ENCODE measurements at places on chromosomes 6 and 20.

DNA sequence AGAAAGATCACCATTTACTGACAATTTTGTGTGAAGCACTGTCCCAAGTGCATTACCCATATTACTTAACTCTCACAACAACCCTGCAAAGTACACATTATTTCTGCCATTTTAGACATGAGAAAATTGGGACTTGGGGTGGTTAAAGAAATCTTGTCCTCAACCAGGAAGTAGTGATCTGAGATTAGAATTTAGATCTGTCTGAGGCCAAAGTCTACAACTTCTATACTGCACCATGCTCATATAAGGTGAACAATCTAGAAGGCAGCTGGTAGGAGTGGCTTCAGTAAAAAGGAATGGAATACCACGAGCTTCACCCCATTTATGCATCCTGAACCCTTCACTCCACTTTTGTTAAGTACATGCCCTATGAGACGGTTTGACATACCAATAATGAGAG, 87.6 kb downstream of the QRSL1 start:
- DNase-seq, result no peak

DNA sequence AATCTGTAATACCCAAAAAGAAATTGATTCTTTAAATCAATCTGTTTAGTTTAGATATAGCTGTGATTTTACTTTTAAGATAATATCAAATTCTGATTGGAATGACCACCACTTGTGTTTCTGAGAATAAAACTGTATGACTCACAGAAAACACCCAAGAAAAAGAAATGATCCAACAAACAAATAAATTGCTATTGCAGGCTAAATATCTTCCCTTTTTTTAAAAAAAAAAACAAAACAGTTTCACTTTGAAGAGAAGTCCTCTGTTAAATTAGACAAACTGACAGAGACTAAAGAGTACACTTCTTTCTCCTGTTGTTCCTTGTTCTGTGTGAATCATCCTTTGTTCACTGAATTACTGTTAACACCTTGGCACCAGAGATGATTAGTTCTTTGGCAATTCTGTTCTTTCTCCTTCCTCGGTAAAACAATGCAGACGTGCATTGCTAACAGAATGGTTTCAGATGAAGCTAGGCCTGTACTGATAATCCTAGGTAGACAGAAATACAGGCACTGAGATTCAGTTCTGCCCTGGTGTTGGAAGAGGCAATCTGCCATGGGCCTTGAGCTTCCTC, 895.2 kb upstream of the CITED2 start:
- DNase-seq, result no peak

DNA sequence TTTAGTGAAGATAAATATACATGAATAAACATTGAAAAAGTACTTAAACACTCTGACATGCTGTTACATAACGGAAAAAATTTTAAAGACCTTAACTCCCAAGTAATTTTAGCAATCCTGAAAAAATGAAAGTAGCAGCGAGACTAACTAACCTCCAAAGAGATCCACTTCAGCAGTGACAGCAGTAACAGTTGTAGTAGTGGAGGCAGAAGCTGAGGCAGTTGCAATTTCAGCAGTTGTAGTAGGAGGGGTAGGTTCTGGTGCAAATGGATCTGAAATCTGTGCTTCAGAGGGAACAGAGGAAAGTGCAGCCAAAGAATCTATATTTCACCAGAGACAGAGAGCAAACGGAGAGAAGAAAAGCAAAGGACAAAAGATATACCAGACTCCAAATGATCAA, 88.8 kb downstream of the PRSS35 start:
- DNase-seq, result no peak

- DNase-seq, result no peak
Observed at GRCh38 chr6:16694781-16695578, 66.3 kb downstream of the ATXN1 start.

GRCh38 chr6:21781128-21781527, 187.6 kb downstream of the SOX4 start:
- no peak for DNase-seq

DNA sequence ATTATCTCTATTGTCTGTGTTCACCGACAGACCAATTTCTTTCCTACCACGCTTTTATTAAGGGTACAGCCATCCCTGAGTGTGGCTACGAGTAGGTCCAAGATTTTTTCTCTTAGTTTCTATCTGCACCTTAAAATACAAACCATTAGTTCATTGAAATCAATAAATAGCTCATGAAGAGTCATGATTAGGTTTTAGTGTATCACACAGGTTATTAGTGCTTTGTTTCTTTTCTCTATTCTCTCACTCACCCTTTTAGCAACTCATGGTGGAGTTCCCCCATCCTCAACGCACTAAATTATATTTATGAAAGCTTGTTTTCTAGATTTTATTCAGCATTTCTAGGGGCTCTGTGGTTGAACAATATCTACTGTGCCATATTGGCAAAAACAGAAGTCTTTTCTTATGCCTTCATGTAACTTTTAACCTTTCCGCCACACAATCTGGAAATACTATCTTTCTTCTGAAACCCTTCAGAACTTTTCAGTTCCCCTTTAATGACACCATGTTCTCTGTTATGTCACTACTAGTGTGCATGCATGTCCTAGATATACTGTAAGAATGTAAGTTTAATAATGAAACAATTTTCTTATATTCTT, 128.2 kb upstream of the LAMA2 start:
- no peak for DNase-seq

DNA sequence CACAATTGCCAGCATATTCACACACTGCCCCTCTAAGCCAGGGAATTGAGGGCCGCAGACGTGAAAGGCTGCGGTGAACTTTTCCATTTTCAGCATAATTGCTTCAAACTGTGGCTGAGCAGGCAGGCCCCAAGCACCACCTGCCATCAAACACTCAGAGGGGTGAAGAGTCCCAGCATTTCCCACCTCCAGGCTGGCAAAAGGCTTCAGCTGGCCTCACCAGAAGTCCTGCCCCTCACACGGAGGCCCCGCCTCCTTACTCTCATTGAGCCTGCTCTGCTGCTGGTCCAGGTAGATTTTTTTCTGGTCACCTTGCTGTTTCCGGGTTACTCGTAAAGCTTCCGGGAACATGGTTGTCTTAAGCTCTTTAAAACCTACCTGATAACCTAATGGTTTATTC, 52.0 kb upstream of the PRELID3B start:
- no peak for DNase-seq

GRCh38 chr20:1877609-1878200, 17.5 kb upstream of the SIRPA start:
- DNase-seq, result no peak

GRCh38 chr6:150296890-150297289, 71.9 kb upstream of the IYD start:
- no peak for DNase-seq

DNA sequence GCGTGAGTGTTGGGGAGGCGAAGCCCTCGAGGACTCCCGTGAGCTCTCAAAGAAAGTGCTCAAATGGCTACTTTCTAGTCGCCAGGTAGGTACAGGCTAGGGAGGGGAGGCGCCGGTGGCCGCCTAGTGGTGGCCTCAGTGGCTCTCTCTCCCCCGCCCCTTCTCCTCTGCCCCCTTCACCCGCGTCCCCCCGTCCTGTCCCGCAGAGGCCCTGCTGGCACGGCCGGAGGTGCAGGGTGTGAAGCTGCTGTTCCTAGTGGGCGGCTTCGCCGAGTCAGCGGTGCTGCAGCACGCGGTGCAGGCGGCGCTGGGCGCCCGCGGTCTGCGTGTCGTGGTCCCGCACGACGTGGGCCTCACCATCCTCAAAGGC, 16.3 kb downstream of the ADISSP start:
- DNase-seq, result no peak

- DNase-seq, result no peak
Observed at GRCh38 chr6:4664117-4664626, 112.0 kb upstream of the CDYL start.

GRCh38 chr20:10982692-10983091, 308.9 kb upstream of the JAG1 start:
- DNase-seq, result peak; percentile 49

GRCh38 chr6:71414486-71414885, 125.9 kb downstream of the OGFRL1 start:
- no peak for DNase-seq

DNA sequence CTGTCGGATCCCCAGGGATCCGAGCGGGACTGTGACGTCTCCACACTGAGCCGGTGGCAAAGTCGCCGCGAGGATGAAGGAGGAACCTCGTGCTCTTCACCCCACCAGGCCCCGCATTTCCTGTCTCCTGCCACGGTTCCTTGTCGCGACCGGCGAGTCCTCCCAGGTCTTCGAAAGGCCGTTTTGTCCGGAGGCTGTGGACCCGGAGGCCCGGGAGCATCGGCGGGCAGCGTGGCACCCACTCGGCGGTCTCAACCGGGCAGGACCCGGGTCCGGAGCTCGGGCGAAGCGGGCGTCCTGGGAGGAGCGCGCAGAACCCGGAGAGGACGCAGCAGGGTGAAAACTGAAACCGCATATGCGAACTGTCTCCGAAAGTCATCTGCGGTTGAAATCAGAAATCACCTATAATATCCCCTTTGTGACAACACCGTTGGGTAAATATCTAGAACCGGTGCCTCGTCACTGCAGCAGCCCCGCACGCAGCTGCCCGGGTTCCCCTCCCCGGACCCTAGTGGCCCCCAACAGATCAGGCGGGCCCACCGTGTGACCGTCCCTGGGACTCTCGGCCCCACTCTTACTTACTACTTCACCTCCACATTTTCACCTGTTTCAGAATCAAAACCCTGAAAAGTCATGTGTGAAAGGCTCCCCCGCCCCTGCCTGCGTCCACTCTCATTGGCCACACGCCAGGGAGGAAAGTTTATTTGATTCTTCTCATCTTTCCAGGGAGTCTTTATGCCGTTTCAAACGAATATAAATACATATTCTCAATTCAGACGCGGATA, 3.1 kb upstream of the ULBP2 start:
- no peak for DNase-seq

DNA sequence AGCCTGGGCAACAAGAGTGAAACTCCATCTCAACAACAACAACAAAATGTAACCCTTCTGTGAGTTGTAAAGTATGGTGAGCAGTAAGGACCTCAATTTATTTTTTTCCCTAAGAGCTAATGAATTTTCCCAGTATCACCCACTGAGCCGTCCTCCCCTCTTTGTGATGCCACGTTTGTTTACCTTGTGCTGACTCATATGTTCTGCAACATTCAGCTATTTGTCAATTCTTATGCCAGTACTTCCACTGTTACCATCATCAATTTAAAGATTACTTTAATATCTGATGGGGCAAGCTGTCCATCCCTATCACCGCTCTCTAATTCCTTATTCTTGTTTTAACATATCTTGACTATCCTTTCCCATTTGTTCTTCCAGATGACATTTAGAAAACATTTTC, 37.5 kb downstream of the MAK start:
- DNase-seq, result peak; percentile 15

DNA sequence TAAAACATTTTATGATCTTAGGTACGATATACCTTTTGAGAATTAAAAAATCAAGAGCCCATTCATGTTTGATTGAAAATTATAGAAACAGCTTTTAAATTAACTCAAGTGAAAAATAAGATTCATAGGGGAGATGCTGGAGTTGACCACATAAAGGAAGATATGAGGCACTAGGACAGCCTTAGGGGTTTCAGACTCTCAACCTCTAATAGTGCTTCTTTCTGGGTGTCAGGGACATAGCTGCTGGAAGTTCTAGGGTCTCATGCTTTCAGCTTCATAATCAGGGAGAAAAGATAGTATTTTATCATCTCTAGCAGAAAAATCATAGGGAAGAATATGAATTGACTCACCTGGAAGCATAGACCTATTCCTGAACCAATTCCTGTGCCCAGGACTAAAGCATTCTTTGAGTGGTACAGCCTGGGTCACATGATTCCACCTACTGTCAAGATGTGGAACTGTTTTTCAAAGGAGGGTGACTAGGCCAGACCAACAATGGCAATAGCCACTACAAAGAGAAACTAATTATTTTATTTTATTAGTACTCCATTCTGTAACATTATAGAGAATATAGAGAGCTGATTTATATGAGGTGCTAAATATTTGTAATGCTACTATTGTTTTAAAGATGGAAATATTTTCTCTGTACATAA, 27.8 kb upstream of the CENPW start:
- DNase-seq, result no peak

GRCh38 chr20:39778847-39779604, 816.9 kb downstream of the DHX35 start:
- DNase-seq, result no peak

- DNase-seq, result no peak
Observed at GRCh38 chr6:119517428-119517827, 167.9 kb upstream of the MAN1A1 start.

DNA sequence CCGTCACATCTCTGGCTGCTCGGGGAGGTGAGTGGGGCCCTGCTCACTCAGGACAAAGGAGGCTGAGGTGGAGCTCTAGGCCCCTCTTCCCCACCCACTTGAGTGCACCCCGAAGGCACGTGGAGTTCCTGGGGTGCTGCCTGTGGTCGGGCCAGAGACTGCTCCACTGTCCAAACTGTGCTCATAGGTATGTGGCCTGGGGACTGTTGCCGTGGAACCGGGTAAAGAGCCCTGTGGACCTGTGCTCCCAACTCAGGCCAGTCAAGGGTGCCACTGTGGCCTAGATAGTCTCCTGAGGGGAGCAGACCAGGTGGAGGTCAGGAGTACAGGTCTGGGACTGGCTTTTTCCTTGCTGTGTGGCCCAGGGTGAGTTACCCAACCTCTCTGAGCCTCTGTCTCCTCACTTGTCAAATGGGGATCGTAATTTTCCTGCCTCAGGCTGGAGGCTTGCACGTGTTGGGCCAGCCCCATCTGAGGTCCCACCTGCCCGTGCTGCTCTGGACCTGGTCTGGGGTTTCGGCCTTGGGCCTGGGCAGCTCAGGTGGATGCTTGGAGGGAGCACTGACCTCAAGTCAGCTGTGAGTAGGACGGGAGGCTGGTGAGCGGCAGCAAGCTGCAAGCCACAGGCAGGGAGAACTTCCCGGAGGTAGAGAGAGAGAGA, 12.4 kb upstream of the NPBWR2 start:
- DNase-seq, result no peak

- no peak for DNase-seq
Observed at GRCh38 chr6:37272834-37273566, 15.1 kb upstream of the TMEM217 start.

DNA sequence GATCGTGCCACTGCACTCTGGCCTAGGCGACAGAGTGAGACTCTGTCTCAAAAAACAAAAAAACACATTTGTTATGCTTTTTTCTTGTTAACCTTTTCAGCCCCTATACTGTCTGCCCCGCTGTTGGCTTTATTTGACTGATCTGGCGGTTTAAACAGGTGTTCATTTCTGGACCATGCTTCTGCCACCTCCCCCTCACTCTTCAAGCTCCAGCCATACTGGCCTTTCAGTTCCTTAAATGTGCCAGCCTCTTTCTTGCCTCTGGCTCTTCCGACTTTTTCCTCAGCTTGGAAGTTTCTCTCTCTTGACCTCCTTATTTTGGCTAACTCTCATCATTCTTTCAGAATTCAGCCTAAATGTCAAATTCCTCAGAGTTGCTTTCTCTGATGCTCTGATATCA, 35.2 kb upstream of the TXLNB start:
- no peak for DNase-seq

GRCh38 chr6:121794630-121795029, 359.2 kb downstream of the GJA1 start:
- peak; percentile 23 for DNase-seq

DNA sequence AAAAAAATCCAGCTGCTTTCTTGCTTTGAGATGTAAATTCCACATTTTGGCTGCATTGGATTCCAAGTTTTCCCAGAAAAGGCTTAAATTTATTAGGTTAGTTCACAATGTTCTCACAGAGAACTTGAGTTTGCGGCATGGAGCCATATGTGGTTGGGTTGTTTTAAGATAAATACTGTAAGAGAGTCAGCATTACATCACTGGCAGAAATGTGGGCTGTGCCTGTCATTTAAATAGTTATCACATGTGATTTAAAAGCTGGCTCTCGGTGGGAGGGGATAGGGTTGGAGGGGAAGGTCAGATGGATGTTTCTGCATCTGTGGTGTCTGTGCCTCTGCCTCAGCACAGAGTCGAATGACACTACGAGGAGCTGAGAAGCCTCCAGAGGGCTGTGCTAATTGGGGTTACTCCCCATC, 73.8 kb upstream of the SCP2D1 start:
- no peak for DNase-seq
